Cortex of kidney (tissue), 1 donor: ENCODE measurements at places on chromosomes 5 and 9.

DNA sequence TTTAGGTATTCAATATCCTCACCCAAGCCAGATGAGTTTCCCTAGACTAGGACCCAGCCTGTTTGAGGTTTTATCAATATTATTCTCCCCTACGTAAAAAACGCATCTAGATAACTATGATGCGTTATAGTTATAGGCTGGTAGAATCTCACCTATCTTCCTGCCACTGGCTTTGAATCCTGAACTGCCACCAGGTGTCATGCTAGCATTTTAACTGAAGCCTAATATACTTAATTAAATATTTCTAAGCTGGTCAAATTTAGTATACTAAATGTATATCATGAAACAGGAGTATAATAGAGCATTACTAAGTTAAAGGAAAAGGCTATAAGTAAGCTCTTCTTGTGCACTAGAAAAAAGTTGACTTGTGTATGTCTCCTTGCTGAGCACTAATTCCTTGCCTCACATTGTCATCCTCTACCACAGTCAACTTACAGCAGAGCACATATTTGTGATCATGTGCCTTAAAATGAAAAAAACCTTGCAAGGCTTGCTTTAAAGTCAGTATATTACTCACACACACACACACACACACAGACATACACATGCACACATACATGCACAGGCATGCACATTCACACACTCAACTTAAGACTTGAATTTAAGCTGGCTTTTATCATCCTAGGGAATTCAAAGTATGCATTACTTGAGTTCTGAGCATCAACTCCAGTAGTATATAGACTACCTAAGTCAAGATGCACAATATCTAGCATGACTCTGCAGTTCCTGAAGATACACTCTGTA, 303.4 kb downstream of the ADGRV1 start:
- no peak for DNase-seq

DNA sequence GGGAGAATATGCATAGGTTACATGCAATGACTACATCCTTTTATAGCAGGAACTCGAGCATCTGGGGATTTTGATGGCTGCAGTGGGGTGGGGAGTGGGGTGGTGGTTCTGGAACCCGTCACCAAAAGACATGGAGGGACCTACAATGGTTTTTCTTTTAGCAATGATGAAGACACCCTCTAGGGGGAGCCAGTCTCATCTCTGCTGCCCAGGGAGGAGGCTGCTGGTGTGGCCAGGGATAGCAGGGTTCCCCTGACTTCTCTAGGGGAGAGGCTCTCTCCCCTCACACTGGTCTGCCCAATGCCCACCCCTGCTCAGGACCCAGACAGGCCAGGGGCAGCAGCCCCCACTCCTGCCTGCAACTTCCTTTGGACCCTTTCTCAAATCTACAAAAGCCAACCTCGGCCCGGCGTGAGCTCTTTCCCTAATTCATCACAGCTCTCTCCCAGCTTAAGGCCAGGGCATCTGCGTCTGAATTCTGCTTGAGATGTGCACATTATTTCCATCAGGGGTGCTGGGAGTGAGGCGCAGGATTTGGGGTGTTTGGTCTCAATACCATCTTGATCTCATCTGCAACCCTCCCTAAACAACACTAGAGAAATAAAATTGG, 73.6 kb upstream of the RETREG1 start:
- DNase-seq = no peak

- no peak for DNase-seq
These were observed 42.5 kb downstream of the TMEM174 start for GRCh38 chr5:73215531-73215890.

DNA sequence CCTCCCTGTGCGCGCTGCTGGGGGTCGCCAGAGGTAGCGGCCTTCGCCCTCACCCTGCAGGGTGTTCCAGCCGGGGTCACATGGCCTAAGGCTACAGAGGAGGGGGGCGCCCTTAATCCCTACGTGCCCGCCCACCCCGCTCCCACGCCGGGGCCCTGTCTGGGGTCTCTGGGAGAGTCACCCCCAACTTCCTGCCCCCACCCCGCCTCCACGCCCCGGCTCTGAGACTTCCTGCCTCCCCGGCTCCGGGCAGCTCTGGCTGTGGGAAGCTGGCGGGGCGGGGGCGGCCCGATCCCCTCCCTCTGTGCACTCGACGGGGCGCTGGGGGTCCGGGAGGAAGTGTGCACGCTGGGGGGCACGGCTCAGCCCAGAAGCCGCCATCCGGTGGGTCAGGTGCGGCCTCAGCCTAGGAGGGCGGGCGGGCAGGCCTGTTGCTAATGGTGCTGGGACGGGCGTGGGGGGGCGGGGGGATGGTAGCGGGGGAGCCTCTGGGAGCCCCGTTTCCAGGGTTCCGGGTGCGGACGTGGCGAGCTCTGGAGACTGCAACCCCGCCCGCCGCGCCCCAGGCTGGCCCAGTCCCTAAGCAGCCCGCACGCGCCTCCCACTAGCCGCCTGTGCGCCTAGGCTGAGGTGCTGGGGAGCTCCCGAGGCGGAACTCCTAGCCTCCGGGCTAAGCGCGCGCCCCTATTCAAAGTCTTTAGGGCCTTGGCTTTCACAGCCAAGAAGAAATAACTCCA, 61.6 kb downstream of the CXXC5 start:
- DNase-seq = no peak

DNA sequence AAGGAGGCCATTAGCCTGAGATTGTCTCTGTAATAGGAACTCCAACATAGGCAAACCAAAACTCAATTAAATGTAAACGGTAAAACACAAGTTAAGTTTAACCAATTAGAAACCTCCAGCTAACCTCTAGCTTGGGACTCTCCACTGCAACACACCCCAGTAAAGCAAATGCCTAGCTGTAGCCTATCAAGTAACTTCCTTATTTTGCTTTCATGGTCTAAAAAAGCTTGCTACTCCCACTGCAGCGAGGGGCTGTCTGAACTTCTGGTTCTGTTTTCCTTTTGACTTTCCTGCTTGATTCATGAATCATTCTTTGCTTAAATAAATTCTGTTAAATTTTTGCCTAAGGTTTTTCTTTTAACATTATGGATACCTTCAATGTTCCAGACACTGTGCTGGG, 24.4 kb upstream of the C5orf46 start:
- no peak for DNase-seq

- DNase-seq = no peak
These were observed 433.8 kb upstream of the CDH9 start for GRCh38 chr5:27472000-27472763.

- DNase-seq = no peak
These were observed 121.6 kb upstream of the ERCC6L2 start for GRCh38 chr9:95753762-95754465.

DNA sequence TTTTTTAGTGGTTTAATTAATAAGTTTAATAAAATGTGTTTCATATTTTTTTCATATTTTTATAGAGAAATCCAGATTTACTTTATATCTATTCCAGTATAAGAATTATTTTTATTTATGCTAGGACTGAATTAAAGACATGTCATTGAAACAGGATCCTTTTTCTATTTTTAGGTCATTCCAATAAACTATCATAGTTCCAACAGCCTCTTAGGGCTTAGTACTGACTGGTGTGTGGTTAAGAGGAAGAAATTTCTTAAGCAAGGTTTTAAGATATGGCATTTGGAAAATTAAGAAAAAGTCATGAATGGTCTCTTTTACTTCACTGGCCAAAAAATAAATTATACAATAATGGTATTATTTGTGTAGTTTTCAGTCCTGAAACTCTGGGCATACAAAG, 31.2 kb upstream of the PRR16 start:
- no peak for DNase-seq

GRCh38 chr5:32136342-32136741, 37.8 kb downstream of the GOLPH3 start:
- no peak for DNase-seq

DNA sequence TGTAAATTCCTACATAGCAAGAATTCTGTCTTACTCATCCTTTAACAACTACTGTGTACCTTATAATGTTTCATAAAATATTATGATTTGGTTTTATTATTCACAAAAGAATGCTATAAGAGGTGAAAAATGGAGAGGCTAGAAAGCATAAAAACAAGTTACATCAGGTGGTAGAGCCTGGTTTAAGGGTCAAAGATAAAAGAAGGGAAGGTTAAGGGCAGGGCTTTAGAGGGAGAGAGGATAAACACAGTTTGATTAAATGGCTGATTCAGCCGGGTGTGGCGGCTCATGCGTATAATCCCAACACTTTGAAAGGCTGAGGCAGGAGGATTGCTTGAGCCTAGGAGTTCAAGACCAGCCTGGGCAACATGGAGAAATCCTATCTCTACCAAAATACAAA, 40.4 kb upstream of the HSPB3 start:
- no peak for DNase-seq

DNA sequence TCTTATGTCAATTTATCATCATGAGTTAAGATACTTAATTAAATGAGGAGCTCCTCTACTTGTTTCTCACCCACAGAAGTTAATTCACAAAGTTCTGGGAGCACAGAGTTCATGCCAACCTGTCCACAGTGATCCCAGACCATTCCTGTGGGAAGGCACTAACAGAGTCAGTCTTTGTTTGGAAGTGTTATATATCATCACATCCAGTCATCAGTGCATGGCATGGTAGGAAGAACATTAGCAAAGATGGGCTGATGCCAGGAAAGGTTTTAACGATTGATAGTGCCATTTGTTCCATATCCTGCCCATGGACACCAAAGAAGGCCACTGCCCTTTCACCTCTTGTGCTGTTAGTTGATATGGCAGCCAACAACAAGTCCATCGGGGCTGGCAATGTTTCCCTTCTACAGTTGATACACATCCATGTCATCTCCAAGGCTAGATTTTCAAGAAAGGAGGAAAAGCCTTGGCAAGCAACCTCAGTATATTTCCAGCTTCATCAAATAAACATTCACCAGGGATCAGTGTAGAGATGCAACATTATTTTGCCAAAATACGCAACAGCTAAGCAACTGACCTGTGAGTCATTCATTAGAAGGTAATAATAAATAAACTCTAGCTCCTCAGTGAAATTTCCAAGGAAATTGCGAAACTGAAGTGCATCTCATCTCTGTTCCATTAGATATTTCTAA, 169.6 kb downstream of the RORB start:
- no peak for DNase-seq

GRCh38 chr5:140576776-140577201, 12.2 kb downstream of the SLC35A4 start:
- no peak for DNase-seq

GRCh38 chr9:4020038-4020754, 279.7 kb downstream of the GLIS3 start:
- DNase-seq = no peak

DNA sequence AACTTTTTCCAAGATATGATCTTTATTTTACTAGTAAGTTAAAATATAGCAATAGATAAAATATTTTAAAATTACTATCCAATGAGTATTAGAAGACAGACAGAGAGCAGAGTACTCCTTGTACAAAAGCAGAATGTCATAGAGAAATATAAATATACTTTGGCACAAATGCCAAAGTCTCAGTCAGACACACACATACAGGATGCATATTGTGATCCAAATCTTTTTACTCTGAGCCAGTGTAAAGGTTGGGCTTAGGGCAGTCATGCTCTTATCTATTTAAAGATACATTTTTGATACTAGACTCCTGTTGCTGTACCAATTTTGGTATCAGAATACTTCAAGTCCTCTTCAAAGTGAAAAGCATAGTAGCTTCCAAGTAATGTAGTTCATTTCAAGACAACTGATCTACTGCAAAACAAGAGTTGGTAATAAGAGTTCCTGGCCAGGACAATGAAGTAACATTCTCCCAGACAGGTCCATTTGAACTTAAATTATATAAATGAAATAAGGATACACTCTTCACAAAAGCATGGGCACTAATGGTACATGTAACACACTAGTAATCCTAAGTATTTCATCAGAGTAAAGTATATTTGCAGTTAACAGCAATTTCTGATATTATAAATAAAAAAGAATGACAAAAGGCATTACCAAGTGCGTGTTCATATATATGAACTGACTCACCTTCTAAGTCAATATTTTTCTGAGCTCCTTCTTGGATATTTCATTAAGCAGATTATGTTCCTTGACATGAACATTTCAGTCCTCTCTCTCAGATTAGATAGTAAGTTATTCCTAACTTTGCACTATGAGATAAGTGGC, 10.5 kb downstream of the PFDN1 start:
- DNase-seq = no peak

DNA sequence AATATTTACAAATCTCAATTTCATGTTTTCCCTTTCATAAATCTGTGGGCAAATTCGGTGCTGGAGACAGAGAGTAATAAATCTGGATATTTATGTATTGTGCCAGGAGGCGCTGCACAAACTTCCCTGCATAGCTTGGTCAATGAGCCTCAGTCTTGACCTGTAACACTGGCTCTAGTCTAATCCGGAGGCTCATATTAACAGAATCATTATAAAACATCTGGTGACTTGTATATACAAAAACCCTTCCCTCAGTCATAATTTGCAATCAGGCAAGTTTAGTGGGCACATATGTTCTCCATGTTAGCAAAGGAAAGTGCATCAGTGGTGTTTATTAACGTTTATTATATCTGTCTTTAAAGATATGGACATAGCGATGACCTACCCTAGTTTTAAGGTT, 104.0 kb upstream of the BNC2 start:
- no peak for DNase-seq

DNA sequence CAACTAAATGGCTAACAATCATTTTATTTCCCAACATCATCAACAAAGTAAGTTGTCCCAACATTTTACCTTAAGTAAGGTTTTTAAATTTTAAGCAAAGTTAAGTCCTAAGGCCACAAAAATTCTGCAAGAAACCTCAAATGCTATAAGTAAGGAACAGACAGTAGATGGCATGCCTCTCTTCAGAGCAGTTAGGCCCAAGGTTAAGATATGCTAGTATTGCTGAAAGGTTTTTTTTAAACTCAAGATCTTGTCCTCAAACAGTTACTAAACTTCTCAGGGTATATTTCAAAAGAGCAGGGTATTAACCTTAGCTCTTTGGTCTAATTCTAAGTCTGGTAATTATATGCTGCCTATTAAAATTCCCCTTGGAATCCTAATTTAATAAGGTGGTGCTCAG, 35.1 kb downstream of the PJA2 start:
- no peak for DNase-seq

- no peak for DNase-seq
These were observed 1.3 kb downstream of the VCP start for GRCh38 chr9:35070823-35071813.
